Right cardiac atrium (tissue), 5 donors: ENCODE measurements at places on chromosomes 16 and 17. TPM values are rescaled to one million over a fixed set of nuclear protein-coding genes. Genes with fewer than 3 reads are reported as not detected.

Gene TMEM98
- total RNA-seq: 41.5 TPM

Gene ARSG
- total RNA-seq: 4.7 TPM

Gene C17orf107
- total RNA-seq: 2.8 TPM

Gene HBA2
- 111 TPM for total RNA-seq

Gene SHPK
- 4.6 TPM for total RNA-seq

Gene TBC1D3
- not detected for total RNA-seq

Gene NECAB2
- total RNA-seq: 0.28 TPM

Gene CD300E
- 0.94 TPM for total RNA-seq

Gene HASPIN
- total RNA-seq: 0.15 TPM

Gene C17orf113
- 1.2 TPM for total RNA-seq

DNA sequence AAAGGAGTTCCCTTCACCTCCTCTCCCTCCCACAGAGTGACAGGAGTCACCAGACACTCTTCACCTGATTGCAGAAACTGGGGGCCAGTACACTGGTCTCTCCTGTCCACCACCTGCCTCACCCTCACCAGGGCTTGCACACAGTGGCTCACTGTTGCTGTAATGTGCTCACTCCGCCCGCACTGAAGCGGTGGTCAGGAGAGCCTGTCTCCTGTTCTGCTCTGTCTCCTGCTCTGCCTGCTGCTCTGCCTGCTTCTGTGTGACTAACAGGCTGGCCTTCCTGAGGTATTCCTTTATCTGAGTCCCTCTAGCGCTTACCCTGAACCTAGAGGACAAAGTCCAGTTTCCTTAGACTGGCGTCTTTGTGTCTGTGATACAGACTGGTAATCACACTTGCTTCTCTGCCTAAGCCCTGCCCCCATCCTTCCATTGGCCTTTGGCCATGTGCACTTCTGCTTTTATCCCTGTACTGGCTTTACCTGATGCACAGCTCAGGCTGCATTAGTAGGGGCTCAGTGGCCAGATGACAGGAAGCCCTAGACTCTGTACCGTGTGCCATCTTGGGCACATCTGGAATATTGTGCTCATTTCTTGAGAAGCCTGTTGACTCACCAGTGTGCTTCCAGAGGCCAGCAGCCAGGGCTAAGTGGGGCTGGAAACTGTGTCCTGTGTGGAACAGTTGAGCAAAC, 13.3 kb downstream of the PROCA1 start:
- DNase-seq: no peak

DNA sequence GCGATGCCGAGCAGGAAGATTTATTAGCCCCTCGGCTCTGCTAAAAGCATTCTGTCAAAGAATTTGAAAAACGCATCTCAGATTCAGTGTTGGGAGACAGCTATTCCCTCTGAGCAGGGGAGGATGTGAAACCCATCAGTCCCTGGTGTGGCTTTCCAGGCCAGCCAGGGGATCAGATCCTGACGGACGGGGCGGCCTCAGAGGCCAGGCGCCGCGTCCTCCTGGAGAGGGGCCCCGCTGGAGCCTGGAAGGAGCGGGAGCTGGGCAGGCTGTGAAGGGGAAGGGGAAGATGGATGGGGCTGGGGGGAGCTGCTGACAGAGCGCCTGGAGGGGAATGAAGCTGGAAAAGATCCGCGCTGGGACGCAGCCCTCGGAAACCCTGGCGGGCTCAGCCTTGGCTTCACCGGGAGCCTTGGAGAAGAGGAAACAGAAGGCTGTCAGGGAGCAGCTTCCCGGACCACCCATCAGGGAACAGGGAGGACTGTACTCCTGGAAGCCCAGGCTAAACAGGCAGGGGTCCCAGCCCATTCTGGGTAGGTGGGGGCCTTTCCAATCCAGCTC, 358.0 kb downstream of the C16orf95 start:
- DNase-seq: no peak

GRCh38 chr17:63395075-63395805, 50.9 kb downstream of the CYB561 start:
- no peak for DNase-seq

DNA sequence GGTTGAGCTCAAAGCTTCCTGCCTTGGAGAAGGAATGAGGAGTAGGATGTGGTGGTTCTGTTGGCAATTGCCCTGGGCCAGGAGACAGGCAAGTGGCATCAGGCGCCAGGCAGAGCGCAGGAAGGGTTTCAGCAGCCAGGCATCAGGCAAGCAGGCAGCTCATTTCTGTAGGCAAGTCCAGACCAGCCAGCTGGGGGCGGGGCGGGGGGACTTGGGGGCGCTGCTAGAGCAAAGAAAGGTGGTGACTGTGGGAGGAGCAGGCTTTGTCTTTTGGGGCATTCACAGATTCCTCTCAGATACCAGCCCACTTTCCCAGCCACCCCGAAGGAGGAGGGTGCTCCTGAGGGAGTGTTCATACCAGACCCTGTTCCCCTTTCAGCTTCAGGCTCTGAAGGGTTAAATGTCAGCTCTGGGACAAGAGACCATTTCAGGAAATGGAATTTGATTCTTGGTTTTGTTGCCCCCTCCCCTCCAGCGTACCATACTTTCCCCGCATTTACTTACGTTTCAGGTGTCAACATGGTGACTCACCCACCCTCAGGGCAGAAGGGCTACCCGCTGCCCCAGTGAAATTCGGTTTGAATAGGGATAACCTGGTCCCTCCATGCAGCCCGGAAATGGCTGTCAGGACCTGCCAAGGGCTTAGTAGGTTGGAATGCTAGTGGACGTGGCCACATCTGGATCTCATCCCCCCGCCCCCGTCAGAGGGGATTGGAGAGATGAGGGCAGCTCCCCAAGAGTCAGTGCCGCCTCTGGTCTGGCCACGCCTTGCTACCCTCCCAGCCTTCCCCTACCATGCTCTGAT, 13.2 kb downstream of the NGFR start:
- no peak for DNase-seq

GRCh38 chr17:56777859-56778258, 55.9 kb downstream of the C17orf67 start:
- no peak for DNase-seq

DNA sequence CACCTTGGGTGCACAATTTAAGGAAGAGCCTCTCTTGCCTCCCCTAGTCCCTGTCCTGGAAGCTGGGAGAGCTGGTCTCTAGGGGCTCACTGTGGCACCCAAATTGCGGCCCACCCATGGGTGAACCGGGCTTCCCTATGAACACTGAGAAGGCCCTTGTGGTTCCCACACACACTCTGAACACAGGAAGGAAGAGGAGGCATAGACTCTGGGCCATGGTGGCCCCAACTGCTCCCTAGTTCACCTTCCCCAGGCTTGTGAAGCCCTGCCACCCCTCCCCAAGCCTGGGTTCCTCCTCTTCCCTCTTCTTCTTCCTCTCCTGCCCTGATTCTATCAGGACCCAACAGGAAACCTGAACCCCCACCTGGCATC, 10.5 kb downstream of the SREBF1 start:
- no peak for DNase-seq

DNA sequence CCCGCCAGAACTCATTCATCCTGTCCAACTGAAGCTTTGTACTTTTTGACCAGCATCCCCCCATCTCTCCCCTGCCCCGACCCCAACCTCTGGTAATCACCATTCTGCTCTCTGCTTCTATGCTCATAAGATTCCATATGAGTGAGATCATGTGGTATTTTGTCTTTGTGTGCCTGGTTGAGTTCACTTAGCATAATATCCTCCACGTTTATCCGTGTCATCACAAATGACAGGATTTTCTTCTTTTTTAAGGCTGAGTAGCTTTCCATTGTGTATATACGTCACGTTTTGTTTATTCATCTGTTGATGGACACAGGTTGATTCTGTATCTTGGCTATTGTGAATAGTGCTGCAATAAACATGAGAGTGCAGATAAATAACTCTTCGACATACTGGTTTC, 278.9 kb downstream of the SNX29 start:
- no peak for DNase-seq

DNA sequence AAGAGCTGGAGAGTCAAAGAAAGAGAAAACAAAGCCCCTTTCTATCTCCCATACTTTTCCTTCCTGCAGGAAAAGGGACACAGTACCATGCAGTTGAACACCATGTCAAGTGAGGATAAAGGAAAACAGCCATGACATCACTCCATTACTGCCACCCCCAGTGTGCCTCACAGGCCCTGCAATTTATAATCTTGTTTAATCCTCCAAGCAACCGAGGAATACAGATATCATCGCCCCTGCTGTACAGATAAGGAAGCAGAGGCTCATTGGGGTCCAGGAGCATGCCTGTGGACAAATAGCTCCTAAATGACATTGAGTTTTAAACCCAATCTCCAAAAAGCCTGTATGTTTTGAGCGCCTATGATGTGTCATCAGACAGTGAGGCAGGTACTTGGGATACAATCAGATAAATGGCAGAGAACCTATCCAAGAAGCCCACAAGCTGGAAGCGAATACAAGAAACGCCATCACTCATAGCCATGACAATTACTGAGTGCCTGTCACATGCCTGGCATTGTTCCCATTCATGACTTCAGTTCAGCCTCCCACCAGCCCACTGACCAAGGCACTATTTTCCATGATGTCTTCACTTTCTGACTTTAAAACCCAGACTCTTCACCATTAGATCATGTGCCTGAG, 45.5 kb downstream of the CPPED1 start:
- no peak for DNase-seq

- no peak for DNase-seq
Observed at GRCh38 chr16:57688987-57689761, 5.4 kb upstream of the DRC7 start.

- no peak for DNase-seq
Observed at GRCh38 chr17:63966646-63967264, 6.0 kb downstream of the SCN4A start.

DNA sequence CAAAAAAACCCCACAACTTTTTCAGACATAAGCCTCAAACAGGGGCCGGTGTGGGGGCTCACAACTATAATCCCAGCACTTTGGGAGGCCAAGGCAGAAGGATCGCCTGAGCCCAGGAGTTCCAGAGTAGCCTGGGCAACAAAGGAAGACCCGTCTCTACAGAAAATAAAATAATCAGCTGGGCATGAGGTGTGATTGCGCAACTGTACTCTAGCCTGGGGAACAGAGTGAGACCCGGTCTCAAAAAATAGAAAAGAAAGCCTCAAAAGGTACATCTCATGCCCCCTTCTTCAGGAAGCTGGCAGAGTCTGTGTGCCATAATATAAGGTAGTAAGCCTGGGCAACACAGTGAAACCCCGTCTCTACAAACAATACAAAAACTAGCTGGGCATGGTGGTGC, 3.2 kb downstream of the ZSWIM7 start:
- no peak for DNase-seq

GRCh38 chr17:1967213-1967612, 57.9 kb downstream of the RTN4RL1 start:
- no peak for DNase-seq

DNA sequence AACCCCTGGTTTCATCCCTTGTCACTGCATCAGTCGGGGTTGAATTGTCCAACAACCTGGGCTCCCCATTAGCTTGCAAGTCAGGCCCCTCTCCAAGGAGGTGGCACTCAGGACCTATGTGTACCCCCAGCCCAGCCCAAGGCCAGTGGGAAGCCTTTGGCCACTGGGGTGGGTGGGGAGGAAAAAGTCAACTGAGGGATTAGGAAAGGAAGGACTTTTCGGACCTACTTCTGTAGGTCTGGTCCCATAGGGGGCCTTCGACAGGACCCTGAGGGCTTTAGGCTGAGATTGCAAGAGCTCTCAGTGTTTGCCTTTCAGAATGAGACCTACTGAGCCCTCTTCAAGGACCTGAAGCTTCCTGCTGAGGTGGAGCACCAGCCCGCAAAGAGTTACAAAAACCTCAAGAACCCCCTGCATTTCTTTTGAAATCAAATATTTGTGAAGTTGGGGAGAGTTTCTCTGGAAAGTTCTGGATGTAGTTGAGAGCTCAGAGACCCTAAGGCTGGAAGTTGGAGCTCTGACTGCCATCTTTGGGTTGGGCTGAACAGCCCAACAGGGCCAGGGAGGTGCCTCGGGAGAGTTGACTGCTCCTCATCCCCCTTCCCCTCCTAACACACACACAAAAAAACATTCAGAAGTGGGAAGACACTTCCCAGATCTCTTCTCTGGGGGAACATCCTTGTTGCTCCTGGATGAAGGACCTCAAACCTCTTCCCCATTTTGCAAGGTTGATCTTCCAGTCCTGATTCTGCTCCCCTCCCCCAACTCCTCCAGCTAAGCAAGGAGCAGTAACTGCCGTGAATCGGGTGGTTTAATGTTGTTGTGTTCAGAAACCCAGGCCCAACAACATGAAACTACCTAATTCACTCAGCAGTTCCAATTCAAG, 5.8 kb upstream of the HOXB9 start:
- DNase-seq: no peak

- no peak for DNase-seq
Observed at GRCh38 chr17:16938031-16938430, 33.9 kb downstream of the TNFRSF13B start.

- DNase-seq: no peak
Observed at GRCh38 chr16:10983159-10983558, 38.8 kb downstream of the CLEC16A start.

DNA sequence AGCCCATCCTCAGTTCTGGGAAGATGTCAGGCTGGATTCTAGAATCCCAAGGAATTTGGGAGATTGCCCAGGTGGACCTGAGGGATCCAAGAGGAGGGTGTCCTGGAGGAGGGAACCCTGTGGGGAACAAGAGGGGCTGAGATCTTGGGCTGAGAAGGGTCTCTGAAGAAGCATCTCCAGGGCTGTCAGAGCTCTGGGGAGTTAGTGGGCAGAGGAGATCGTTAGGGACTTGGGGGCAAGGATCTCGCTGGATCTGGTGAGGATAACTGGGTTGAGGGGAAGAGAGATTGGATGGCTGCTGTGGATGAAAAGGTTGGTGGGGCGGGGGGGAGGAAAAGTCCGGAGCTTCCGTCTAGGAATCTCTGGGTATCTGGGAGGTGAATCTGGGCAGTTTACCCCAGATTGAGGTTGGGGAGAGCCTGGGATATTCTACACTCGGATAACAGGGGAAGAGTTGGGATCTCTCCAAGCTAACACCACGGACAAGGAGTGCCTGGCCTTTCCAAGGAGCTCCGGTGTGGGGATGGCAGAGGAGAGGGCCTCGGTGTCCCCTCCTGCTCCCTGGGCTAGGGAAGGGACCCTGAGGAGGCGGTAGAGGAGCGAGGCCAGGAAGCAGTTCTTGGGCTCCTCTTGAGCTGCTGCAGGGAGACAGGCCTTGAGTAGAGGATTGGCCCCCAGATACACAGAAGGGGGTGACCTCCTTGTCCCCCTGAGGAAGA, 1.7 kb downstream of the FBXL19 start:
- DNase-seq: peak; percentile 46

DNA sequence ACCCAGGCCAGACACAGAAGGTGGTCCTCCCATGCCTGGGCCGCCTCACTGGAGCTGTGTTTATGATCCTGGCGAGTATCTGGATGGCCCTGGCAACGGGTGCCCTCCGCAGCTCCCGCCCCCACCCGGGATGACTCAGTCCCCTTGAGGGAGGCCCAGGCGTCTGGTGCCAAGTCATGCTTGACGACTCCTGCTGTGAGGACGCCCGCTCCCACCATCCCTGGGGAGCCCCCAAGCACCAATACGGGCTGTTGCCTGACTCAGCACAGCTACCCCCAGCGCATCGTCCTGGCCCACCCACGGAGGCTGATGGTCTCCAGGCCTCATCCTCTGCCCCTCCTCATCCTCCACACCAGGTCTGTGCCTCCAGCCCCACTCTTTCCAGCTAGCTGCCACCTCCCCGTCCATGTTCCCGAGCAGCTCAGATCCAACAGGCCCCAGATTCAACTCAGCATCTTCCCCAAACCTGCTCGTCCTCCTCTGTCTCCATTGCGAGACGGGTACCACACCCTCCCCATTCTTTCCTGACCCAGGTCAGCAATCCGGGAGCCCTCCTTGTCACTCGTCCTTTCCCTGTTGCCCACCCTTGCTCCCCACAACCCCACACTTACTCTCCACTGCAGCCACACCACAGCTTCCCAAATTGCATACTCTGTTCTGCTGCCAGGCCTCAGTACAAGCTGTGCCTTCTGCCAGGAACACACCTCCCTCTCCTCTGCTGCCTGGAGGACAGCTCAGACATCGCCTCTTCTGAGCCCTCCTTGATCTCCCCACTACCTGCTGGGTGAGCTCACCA, 2.6 kb downstream of the CAMKK1 start:
- peak; percentile 89 for DNase-seq
